GM12892 (cell line): ENCODE measurements at places on chromosomes 2 and 18.

- no peak for DNase-seq
Measured at GRCh38 chr18:33757037-33757436, 179.0 kb downstream of the ASXL3 start.

GRCh38 chr2:176496761-176497160 is 227.5 kb downstream of the MTX2 start:
- DNase-seq: no peak

DNA sequence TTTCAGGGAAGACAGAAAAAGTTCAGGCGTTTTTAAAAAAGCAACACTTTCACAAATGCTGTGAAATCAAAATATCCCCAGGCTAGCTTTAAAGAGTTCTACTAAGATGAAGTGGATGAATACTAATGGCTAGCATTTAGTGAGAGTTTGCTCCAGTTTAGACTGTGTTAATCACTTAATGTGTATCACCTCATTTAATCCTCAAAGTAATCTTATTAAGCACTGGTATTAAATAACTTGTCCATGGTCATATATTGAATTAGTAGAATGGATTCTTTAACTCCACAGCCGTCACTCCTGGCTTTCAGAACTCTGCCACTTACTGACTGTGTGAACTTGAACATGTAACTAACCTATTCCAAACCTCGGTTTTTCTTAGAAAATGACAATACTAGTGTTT is 66.0 kb downstream of the CABYR start:
- no peak for DNase-seq

DNA sequence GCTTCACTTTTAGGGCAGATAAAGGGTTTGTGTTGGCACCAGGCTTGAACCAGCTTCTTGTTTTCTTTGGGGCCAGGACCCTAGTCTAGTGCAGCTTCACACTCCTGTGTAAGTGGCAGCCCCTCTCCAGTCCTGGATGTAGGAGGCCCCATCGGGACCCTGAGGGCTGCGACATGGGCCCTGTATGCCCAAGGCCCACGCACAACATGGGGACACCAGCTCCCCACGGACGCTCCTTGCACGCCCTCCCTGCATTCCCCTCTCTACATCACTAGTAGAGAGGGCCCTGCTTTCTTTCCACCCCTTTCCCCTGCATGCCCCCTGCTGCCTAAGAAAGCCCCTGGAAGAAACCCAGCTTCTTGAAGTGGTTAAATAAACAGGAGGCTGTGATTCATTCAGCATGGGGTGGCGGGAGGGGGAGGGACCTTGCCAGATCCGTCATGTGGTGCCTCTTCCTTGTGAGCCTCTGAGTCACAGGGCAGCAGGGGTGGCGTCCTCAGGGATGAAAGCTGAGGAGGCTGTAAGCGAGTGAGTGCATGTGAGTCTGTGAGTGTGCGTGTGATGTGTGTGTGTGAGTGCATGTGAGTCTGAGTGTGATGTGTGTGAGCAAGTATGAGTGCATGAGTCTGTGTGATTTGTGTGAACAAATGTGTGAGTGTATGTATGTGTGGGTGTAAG is 42.5 kb downstream of the COPS8 start:
- DNase-seq: no peak

DNA sequence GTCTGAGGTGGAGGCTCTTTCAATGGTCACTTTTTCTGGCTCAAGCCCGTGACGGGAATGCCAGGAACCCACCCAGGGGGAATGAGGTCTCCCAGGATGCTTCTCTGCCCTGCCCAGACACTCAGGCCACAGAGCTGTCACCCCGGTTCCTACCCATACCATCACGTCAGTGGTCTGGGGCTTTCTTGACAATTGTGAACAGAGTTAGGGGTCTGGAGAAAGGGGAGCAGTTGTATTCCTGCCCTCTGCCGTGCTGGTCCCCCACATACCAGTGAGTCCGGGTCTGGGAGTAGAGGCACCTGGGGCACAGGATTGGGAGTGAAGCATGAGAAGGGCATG is 97.2 kb downstream of the B3GNT2 start:
- DNase-seq: no peak

- no peak for DNase-seq
Measured at GRCh38 chr2:131402320-131403039, 38.5 kb upstream of the RAB6D start.

GRCh38 chr2:33375054-33375453 is 101.4 kb upstream of the RASGRP3 start:
- no peak for DNase-seq

GRCh38 chr2:215961981-215962380 is 51.4 kb downstream of the MREG start:
- DNase-seq: no peak

DNA sequence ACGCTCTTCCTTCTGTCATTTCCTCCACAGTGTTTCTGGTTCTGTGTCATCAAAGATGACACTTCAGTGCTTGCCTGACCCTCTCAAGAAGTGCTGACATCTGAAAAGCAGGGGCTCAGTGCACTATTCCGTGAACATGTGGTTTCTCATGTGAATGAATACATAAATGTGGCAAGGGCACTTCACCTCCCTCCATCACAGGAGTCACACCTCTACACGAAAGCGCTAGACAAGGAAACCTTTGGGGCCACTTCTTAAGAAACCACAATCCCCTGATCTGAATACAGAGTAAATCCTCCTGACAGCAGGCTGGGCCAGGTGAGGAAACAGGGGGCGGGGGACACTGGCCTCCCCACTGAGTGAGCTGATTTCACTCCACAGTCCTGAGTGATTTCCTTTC is 145.8 kb upstream of the ACAA2 start:
- no peak for DNase-seq

DNA sequence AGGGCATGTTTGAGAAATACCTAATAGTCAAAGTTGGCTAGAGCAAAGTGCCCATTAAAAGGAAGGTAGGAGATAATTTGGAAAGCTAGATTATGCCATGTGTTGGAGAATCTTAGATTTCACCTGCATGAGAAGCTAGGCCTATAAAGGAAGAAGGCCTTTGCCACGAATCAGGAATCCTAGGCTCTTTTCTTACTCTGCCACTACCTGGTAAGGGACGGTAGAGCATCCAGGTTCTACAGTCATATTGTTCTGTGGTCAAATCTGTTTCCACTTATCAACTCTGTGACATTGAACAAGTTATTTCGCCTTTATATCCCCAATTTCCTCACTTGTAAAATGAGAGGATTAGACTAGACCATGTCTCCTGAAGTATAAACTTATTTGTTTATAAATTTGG is 3.6 kb upstream of the KCNJ3 start:
- DNase-seq: no peak

DNA sequence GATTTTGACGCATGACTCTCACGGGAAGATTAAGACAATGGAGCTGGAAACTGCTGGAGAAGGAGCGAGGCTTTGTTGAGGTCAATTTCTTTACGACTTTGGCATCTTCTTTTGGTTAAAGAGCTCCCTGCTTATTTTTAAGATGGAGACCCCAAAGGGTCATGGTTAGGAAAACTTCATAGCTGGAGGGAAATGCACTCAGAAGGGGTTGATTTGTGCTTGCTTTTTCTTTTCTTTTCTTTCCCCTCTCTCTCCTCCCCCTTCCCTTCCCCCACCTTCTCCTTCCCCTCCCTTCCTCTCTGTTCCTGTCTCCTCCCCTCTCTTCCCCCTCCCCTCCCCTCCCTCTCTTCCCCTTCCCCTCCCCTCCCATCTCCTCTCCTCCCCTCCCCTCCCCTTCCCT is 79.0 kb downstream of the TNP1 start:
- DNase-seq: no peak

DNA sequence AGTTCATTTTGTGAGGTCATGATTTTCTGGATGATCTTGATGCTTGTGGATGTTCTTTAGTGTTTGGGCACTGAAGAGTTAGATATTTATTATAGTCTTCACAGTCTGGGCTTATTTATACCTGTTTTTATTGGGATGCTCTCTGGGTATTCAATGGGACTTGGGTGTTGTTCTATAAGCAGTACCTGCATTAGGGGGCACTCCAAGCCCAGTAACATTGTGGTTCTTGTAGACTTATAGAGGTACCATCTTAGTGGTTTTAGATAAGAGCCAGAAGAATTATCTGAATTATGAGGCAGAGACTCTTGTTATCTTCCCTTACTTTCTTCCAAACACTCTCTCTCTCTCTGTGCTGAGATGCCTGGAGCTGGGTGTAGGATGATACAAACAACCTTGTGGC is 470.0 kb downstream of the PIK3C3 start:
- no peak for DNase-seq

- no peak for DNase-seq
Measured at GRCh38 chr2:238856713-238857567, 9.1 kb downstream of the TWIST2 start.

- no peak for DNase-seq
Measured at GRCh38 chr2:216074794-216075193, 6.8 kb downstream of the PECR start.

DNA sequence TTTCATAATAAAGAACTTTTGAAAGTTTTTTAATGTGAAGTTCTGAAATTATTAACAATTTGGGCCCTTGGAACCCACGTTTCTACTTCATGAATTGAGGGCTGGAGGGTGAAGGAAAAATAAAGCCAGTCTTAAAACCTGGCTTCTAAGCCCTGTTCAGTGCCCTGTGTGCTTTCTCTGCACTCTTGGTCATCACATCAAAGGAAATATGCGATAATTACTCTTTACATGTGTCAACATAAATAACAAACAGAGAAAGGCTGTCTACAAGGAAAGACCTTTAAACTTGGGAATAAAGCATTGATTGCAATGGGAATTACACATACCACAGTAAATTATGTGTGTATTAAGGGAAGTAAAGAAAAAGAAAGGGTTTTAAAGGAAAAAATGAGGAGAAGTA is 150.7 kb upstream of the KLF7 start:
- no peak for DNase-seq

DNA sequence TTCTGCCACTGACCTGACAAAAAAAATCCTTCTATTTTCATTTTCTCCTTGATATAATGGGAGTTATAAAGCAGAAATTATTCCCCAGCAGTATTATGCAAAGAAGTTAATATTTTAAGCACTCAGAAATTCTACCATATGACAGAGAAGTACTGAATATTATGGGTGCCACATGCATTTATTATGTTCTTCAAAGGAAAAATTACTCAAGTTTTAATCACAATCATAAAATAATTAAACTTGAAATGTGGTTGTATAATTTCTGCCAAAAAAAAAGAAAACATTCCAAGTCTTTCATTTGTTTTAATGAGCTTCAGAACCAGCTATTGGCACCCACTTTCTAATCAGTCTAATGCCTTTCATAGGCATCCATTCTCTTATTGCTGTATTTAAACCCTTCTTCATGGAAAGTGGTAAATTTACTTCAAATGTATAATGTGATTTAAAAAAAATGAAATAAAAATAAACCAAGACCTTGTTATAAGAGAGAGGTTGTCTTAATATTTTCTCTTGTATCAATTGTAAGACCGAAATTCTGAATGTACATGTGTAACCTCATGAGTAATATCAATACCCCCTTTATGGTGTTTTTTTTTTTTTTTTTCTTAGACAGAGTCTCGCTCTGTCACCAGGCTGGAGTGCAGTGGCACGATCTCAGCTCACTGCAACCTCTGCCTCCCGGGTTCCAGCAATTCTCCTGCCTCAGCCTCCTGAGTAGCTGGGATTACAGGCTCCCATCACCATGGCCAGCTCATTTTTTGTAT is 302.3 kb downstream of the IRS1 start:
- no peak for DNase-seq

- DNase-seq: no peak
Measured at GRCh38 chr2:55338268-55338667, 69.2 kb upstream of the MTIF2 start.

GRCh38 chr2:191376981-191377629 is 131.9 kb downstream of the MYO1B start:
- no peak for DNase-seq

- DNase-seq: no peak
Measured at GRCh38 chr2:142796161-142796560, 81.3 kb upstream of the KYNU start.

- no peak for DNase-seq
Measured at GRCh38 chr18:12301263-12302005, 6.6 kb upstream of the TUBB6 start.

GRCh38 chr2:74278694-74279093 is 64.5 kb downstream of the SLC4A5 start:
- no peak for DNase-seq

DNA sequence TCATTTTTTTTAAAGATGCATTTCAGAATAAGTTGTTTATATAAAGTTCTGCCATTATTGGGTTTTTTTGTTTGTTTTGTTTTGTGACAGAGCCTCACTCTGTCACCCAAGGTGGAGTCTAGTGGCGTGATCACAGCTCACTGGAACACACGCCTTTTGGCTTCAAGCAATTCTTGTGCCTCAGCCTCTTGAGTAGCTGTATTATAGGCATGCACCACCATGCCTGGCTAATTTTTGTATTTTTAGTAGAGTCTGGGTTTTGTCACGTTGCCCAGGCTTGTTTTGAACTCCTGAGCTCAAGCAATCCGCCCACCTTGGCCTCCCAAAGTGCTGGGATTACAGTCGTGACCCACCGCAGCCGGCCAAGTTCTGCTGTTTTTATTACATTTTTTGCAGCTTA is 72.3 kb downstream of the R3HDM1 start:
- no peak for DNase-seq

DNA sequence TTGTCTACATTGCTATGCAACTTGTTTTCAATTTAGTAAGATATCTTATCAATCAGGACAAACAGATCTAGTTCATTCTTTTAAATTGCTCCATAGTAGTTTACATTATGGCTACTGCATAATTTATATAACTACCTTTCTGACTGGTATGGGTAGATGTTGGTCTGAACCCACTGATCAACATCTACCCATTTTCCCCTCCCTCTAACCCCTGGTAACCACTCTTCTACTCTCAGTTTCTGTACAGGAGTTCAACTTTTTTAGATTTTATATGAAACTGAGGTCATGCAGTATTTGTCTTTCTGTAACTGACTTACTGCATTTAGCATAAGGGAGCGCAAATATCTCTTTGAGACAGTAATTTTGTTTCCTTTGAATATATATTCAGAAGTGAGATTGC is 73.2 kb downstream of the ITSN2 start:
- no peak for DNase-seq

DNA sequence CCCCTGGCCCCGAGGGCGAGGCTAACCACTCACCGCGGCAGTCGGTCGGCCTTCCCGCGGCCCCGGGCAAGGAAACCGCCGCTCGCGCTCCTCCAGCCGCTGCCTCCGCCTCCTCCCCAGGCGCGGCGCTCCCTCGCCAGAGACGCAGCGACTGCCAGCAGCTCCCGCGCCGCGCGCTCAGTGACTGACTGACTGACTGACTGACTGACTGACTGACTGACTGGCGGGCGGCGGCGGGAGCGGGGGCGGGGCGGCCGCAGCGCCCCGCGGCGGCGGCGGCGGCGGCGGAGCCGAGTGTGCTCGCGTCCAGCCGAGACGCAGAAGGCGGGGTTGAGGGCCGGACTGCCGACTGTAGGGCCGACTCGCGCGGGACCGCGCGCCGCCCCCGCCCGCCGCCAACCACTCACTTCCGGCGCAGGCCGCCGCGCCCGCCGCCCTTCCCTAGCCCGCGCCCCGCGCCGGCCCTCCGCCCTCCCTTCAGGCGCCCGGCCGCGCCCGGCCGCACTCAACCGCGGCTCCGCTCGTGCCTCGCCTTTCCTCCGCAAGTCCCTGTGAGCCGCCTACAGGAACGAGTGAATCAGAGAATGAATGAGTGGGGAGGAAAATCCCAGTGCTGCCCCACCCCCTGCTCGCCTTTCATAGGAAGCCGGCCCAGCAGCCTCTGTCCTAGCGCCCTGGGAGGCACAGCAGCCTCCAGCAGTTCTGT is at the start of gene RAPH1:
Gene RAPH1 (minus strand): TSS at position 224 of the 706 bp plus-strand sequence. CDS start 39,948 bp downstream, outside the sequence.
- DNase-seq: peak; percentile 49
